ENCODE measurements at places on chromosomes 3 and 15.
A peak's percentile ranks its signal among the peaks of the same experiment; 100 is the strongest.

DNA sequence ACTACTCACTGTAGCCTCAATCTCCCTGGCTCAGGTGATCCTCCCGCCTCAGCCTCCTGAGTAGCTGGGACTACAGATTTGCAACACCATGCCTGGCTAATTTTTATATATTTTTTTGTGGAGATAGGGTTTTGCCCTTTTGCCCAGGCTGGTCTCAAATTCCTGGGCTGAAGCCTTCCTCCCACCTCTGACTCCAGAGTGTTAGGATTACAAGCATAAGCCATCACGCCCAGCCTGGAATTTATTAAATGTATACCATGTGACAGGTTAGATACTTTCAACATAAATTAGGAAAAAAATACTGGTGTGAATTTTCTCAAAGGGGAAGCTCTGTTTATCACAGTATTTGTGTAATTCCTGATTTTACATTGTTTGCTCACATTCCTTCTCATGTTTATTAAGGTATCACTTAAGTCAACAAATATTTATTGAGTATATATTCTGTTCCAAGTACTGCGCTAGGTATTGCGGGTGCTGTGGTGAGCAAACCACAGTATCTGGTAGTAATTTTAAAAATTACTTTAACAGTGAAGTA lies 24.8 kb downstream of the PPP4R2 start:
- no peak for DNase-seq

DNA sequence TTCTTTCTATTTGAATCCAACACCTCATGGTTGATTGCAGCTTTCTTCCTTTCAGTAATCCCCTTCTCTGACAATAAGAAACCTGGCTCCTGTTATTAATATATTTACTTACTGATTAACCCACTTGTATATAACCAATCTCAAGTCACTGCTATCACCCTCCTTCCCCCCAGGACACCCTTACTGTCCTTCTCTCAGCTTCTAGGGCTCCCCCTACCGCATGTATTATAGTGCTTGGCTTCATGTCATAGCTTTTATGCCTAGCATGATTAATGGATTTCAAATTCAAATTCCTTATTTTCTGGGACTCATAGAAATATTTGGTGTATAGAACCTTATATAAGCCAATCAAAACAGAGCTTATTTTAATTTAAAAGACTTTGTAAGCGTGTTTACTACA lies 75.7 kb upstream of the BNIP2 start:
- no peak for DNase-seq

GRCh38 chr3:67113802-67114407 lies 115.8 kb downstream of the KBTBD8 start:
- peak; percentile 54 for DNase-seq

DNA sequence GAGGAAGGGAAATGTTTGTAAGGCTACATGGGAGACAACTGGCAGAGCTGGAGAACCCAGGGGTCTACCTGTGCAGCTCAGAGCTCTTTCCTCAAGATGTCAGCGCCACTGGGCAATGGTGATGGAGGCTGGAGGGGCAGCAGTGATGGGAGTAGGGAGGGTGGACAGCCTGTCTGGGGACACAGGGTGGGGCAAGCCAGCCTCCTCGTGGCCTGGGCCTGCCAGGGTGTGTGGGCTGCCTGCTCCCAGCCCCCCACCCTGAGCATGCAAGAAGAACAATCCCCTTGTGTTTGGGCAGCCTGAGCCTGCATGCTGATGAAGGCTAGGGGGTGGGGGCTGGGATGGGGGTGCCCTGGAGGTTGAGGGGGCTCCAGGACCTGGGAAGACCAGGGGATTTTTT lies 1.2 kb downstream of the PCBP4 start:
- DNase-seq = no peak

GRCh38 chr3:152043620-152044019 lies 170.2 kb downstream of the SUCNR1 start:
- no peak for DNase-seq

DNA sequence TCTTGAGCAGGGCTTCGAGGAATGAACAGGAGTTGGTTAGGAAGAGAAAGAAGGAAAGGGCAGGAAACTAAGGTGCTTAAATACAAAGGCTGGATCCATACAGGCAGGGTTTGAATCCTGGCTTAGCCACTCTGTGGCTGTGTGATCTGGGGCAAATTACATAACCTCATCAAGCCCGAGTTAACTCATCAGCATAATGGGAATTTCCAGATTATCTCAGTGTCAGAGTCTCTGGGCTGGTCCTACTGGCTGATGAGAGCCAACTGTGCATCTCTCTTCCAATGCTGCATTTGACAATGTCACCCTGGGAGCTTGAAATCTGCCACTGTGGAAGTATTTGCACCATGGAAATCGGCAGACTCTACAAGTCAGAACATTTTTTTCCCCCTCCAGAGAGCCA lies 83.8 kb upstream of the SLC6A6 start:
- DNase-seq = no peak

GRCh38 chr3:71011565-71012287 lies 571.8 kb downstream of the FOXP1 start:
- DNase-seq = no peak

- DNase-seq = no peak
Measured at GRCh38 chr3:108085810-108086350, 5.0 kb downstream of the CD47 start.

DNA sequence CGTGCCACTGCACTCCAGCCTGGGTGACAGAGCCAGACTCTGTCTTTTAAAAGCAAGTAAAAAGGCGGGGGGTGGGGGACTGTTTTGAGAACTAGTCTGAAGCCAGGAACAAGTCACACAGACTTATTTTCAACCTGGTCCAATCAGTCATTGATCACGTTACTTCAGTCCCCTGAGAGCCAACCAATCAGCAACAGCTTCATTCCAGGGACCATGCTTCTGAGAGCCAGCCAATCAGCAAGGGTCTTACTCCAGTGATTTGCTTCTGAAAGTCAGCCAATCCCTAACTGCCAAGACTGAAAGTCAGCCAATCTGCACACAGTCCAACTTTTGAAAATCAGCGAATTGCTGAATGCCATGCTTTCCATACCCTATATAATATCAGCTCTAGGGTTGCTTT lies 48.6 kb upstream of the C15orf39 start:
- peak; percentile 55 for DNase-seq

GRCh38 chr15:86167841-86168240 lies 88.2 kb downstream of the AGBL1 start:
- no peak for DNase-seq

- DNase-seq = no peak
Measured at GRCh38 chr15:96046620-96047240, 283.8 kb upstream of the NR2F2 start.

DNA sequence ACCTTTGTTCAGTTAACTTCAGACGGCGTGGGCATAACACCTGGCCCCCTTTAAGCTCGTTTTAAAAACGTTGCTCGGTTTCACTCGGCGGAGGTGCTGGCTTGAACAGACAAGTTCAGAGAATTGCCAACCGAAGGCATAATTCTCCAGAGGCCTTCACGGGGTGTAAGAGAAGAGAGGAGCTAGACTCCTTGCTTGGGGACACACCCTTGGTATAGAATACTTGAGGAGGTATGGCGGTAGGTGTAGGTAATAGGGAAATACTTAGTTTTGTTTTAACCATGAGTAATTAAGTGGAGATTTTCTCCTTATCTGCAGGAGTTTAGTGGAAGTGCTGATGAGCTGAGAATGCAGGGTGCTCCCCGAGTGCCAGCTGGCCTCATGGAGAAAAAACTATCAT lies 921 bp downstream of the FBXL2 start:
- no peak for DNase-seq

GRCh38 chr3:27507515-27508266 lies 23.5 kb upstream of the SLC4A7 start:
- DNase-seq = no peak

DNA sequence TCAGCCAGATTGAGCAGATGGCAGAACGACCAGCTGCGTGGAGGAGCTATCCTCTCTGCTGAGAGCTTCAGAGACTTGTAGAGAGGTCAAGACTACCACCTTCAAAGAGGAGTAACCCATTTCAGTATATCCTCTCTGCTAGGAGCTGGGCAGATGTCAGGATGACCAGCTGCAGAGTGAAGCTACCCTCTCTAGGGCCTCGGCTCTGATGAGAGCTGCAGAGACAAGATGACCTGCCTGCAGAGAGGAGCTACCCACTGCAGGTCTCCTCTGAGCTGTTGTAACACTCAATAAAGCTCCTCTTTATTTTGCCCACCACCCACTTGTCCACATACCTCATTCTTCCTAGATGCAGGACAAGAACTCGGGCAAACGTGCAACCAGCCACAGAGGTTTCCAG lies 1522.7 kb downstream of the OTOL1 start:
- no peak for DNase-seq

DNA sequence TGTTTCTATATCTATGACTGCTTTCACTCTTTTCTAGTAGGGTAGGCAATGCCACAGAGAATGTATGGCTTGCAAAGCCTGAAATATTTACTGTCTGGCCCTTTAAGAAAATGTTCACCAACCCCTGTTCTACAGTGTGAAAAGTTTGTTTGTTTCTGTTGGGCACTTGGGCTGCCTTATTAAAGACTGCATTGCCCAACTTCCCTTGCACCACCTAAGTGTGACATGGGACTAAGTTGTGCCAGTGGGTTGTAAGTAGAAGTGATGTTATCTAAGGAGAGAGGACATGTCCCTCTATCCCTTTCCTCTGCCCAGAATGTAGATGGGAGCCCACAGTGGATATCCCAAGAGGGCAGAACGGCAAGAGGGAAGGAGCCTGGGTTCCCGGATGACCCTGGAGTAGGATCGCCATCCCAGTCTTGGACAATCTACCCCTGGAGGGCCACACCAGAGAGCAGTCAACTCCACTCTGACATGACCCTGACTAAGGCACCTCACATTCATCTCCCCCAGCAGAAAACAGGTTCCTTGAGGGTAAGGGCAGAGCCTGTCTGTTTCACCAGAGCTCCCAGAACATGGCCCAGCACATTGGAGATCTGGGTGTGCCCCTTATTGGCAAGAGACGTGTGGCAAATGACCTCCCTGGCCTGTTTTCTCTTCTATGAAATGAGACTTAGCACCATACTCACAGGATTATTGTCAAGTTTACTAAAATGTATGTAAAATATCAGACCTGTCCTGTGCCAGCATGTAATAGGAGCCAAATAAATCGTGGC lies 138.8 kb downstream of the SMAD6 start:
- DNase-seq = no peak

- DNase-seq = no peak
Measured at GRCh38 chr3:46438831-46439230, 25.9 kb downstream of the LTF start.

DNA sequence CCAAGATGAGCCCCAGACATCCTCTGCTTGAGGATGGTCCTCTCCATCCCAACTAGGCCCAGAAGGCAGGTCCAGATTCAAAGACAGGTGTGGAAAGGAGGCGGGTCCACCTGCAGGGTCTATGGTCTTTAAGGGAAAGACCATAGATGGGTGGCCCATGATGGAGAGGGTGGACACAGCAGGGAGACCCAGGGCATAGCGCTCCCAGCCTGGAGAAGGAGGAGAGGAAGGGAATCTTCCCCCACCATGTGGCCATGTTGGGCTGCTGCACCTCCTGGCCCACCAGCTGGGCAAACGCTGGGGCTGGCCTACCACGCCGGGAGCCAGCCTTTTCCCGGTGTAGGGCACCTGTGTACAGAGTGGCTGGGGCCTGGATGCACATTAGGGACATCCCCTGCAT lies 265.2 kb upstream of the TLE3 start:
- peak; percentile 71 for DNase-seq

- no peak for DNase-seq
Measured at GRCh38 chr3:42088803-42089530, 2.2 kb upstream of the TRAK1 start.

- DNase-seq = peak; percentile 29
Measured at GRCh38 chr3:129228891-129229585, 20.4 kb upstream of the COPG1 start.

DNA sequence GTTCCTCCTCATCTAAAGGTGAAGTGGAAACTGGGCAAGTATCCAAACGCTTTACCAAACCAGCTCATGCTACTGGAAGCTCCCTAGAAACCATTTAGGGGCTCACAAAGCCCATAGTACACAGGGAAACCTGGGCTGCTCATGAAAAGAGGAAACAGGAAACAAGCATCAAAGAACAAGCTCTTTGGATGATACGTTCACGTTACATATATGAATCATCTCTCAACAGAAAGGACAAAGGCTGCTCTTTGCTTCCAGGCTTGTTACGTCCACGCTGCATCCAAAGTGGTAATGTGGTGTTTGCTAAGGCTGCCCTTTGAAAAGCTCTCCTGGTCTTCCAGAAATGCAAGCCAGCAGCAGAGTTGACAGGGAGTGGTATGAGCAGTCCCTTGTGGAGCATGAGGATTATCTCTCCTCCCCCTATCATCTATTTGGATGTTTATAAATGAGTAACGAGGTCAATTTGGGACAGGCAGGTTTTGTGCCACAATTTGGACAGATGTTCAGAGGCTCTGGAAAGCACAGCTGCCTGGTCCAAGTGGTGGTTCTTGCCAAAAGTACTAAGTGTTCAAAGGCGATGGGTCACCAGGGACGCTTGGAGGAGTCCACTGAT lies 98.0 kb upstream of the RORA start:
- DNase-seq = no peak

All from HTR-8/SVneo (cell line).